ENCODE measurements at places on chromosomes 5 and 9. TPM values are rescaled to one million over a fixed set of nuclear protein-coding genes. Genes with fewer than 3 reads are reported as not detected.

The INPP5E gene
- 6.2 TPM for polyA plus RNA-seq

The ZNF883 gene
- 1.5 TPM for polyA plus RNA-seq

The HTR4 gene
- polyA plus RNA-seq: 0.02 TPM

The PCDHGA5 gene
- polyA plus RNA-seq: 0.28 TPM

The CNTLN gene
- polyA plus RNA-seq: 1.3 TPM

The SAPCD2 gene
- 7.5 TPM for polyA plus RNA-seq

The OCLN gene
- 9.9 TPM for polyA plus RNA-seq

The OSMR gene
- polyA plus RNA-seq: 4.6 TPM

The PRR16 gene
- polyA plus RNA-seq: 0.38 TPM

The LMBRD2 gene
- polyA plus RNA-seq: 2.3 TPM

The GABBR2 gene
- polyA plus RNA-seq: not detected

The PDLIM4 gene
- 58.9 TPM for polyA plus RNA-seq

The HMMR gene
- polyA plus RNA-seq: 2.1 TPM

The UGT3A1 gene
- 0.02 TPM for polyA plus RNA-seq
